ENCODE measurements at places on chromosomes 16 and 17. TPM values are rescaled to one million over a fixed set of nuclear protein-coding genes. Genes with fewer than 3 reads are reported as not detected.
A peak's percentile ranks its signal among the peaks of the same experiment; 100 is the strongest.

DNA sequence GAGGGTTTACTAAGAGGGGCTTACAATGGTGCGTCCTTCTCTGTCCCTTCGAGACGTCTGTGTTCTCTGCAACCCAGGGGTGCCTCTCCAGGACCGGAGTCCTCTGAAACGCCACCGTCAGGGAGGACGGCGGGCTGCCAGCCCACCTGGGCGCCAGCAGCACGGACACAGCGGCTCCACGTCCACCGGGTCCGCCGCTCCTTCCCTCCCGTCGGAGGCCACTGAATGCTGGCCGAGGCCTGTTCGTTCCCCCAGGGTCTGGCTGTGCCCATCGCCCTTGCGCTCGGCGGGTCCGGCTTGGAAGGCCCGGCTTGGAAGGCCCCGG, 403 bp downstream of the TEPSIN start:
- no peak for DNase-seq

DNA sequence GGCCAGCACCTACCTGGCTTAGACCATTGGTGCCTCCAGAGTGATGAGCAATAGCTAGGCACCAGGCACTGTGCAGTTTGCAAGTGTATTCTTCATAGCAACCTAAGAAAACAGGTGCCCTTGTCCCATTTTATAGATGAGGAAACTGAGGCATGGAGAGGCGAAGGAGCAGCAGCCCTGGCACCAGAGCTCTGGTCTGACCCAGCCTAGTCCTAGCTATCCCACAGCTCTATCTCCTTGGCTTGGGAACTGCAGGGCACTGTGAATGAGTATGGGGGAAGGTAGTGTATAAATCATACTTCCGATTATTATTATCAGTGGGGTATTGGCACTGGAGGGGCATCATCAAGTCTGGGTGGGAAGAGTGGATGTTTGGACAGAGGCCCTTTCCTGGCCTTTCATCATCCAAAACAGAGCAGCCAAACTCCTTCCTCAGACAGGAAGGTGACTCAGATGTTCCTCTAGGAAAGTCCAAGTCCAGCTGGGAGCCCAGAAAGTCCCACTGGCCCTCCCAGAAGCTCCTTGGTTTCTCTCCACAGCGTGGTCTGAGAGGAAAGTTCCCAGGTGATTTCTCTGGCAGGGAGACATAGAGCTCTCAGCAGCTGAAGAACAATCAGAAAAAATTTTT, 32.0 kb upstream of the PLLP start:
- DNase-seq, result no peak

DNA sequence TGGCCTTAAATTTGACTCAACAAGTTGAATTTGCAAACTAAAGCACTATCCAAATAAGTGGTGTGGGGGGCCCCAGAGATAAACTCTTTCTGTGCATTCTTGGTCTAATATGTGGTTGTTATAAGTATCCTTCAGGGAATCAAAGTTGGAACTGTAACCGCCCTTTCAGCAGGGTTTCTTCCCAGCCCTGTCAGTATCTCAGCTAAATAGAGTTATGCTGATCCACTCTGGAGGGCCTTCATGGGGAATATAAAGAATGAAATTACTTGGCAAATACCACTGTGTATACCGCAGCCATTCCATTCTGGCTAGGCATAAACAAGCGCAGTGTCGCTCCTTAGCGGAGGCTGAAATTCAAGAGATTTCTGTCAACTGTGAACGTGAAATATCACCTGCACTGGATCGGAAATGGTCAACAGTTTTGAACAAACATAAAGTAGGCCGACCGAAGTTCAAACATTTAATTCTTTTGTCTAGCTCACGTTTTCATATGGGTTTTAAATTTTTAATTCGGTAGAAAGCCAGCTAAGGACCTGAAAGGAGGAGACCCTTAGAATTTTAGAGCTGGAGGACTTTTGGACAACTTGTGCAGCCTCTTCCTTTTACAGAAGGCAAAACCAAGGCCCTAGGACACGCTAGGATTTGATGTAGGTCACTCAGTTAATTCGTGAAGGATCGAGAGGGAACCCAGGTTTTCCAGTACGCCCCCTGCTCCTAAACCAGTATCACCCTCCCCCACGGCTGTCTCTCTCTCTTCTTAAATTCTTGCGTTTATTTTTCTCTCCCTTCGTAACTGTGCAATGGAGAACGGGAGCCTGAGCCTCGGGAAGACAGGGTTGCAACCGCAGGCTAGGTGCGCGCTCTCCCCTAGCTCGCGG, 74.7 kb downstream of the CHD9 start:
- DNase-seq, result no peak

GRCh38 chr16:57188711-57189002, 2.5 kb downstream of the RSPRY1 start:
- DNase-seq, result no peak

GRCh38 chr16:49635591-49636581, 220.0 kb downstream of the ZNF423 start:
- no peak for DNase-seq

DNA sequence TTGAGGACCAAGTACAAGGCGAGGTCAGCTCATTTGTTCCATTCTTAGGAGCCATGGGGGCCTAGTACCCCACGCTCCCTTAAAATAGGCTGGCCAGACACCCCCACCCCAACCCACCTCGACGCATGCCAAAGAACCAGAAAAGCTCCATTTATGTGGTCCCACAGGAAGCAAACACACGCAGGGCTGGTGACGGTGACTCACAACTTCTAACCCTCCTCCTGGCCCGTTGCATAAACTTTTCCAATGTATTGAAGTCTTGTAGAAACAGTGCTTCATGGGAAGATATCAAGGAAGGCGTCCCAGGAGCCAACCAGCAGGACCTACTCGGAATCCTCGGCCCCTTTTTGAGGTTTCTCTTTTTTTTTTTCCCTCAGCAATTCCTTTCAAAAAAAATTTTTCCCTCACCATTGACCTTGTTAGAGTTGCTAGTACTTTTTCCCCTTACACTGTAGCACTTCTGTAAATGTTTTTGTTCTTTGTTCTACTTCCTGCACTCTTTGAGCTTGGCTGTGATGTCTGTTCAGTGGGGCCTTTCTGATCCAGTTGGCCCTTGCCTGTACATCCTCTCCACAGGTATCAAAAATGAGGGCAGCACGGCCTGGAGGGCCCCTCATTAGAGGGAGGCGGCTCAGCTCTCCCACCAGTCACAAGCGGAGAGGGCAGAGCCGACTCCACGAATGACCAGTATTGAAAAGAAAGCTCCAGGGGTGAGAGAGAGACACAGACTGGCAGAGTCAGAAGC, 208.3 kb downstream of the RGS9 start:
- no peak for DNase-seq

GRCh38 chr17:77814091-77814772, 144.3 kb upstream of the TNRC6C start:
- DNase-seq, result no peak

- no peak for DNase-seq
Observed at GRCh38 chr17:36640836-36641235, 39.5 kb downstream of the MRM1 start.

DNA sequence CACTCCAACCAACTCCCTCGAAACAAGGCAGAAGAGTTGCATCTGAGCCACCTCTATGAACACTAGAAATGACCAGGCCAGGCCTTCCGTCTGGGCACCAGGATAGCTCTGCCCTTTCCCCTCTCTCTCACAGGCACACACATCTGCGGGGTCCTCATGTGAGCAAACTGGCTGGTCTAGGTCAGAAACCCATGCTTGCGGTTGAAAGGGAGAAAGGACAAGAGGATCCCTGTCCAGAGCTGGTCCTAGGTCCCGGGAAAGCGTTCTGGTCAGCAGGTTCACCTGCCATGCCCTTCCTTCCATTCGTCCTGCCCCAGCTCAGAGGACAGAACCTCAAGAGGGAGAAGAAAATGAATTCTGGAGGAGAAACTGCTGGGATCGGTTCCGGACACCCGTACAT, 2.7 kb downstream of the MNT start:
- DNase-seq, result no peak

DNA sequence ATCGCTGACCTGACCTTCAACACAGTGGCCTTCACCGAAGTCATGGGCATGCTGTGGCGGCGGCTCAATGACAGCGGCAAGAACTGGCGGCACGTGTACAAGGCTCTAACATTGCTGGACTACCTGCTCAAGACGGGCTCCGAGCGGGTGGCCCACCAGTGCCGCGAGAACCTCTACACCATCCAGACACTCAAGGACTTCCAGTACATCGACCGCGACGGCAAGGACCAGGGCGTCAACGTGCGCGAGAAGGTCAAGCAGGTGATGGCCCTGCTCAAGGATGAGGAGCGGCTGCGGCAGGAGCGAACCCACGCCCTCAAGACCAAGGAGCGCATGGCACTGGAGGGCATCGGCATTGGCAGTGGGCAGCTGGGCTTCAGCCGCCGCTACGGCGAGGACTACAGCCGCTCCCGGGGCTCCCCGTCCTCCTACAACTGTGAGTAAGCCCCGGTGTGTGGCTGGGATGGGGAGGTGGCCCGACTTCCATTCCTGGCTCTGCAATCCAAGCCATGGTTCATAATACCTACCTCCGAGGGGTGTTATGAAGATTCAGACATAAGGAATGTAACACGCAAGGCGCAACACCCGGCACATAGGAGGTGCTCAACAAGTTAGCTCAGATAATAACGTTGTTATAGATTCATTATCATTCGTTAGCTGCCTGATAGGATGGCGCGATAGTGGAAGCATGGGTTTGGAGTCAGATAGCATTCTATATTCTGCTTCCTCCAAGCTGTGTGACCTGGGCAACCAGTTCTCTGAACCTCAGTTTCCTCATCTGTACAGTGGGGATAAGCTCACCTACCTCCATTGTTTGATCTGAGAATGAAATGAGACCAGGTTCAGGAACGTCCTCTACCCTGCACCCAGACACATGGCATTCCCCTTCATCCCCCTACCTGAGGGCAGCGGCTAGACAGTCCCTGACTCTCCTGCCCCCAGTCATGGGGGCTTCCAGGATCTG, 4.4 kb downstream of the EPN3 start:
- DNase-seq, result no peak

- no peak for DNase-seq
Observed at GRCh38 chr17:58382108-58382871, 30.3 kb upstream of the SUPT4H1 start.

DNA sequence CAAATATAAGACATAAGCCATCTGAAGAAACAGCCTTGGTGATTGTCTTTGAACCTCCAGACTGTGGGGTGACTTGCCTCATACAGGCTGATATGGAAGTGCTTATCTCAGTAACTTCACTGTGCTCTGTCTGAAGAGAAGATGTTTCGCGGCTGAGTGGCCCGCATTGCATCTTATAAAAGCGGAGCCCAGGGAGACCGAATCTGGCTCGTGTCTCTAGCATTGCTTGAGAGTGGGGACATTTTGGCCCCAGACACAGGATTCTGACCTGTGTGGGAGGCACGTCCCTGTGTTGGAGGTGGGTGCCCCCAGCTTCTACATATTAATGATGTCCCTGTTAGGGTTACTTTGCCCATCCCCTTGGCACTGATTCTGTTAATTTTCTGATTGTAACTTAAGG, 66.4 kb downstream of the METRNL start:
- DNase-seq, result no peak

DNA sequence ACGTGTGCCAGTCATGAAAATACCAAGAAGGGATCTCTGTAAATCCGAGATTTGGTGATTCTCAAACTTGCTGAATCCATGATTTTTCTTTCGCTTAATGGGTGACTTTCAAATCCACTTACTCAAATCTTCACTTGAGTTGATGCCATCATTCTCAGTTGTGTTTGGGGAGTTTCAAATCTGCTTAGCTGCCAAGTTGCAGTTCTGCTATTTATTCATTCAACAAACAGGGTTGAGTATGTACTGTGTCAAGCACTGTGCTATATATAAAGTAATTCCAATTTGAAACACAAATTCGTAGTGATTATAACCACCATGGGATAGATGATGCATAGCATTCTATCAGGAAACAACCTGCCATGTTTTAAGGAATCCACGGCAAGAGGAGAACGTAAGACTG, 394.3 kb downstream of the CDH13 start:
- DNase-seq, result no peak

DNA sequence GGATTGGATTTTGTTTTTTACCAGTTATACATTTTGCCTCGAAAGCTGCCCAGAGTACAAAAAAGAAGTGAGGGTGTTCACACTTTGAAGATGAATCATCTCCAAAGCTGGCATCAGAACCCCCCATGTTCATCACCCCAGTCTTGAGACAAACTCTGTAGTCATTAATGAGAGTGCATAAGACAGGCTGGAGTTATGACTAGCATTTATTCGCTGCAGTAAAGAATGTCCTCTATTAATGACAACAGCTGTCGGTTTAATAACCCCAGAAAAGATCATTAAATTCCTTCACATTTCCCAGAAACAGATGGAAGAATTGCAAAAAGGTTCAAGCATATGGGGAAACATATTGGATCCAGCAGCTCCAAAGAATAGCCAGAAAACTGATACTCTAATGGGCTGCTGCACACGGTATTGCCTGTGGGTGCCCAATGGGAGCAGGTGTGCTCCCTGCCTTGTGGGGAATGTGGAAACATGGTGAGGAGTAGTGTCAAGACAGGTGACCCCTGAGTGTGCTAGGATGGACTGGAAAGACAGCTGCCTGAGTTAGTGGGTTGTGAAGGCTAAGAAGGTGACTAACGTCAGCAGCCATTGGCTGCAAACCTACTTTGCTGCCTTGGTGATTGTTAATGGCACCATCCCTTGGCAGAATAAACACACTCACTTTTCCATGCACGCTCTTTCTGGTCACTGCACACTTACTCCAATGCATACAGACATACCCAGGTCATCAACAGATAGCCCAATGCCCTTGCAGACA, 81.9 kb downstream of the AIPL1 start:
- DNase-seq, result no peak

DNA sequence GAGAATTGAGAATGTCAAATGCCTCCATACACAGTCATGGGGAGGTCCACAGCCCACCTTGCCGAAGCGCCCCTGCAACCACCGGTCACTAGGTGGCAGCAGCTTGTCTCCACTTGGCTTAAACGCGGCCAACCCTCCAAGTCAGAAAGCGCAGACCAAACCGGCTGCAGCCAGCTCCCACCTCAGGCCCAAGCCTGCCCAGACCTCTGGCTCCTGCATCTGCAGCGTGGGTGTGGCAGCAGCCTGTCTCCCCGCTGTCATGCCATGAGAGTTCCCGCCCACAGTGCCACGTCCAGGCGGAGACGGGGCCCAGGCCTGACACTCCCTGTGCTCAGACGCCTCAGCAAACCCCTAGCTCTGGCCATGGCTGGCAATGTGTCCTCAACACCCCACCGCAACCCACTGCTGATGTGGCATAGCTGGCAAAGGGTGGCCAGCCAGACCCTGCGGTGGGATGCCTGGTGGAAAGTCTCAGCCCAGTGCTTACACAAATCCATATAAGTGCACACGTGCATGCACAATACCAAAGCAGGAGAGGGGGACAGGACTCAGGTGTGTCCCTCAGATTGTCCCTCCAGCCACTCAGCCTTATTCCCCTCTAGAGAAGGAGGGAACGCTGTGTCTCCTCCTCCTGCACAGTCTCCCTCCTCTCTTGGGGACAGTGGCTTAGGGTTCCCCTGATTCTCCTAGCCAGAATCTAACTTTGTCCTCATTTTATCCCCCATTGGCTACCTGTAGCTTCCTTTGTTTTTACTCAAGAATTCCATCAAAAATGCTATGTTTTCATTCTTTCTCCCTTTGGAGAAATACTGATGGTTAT, 10.9 kb downstream of the COPZ2 start:
- peak; percentile 63 for DNase-seq

GRCh38 chr16:48180868-48181480, 25.2 kb upstream of the ABCC12 start:
- no peak for DNase-seq

Gene MAPK8IP3
- 84.4 TPM for total RNA-seq

Gene SULT1A2
- 0.12 TPM for total RNA-seq

Gene CD300E
- not detected for total RNA-seq

Gene JPH3
- total RNA-seq, result not detected

Gene GPRC5B
- not detected for total RNA-seq

Gene KCNJ18
- total RNA-seq, result not detected

Gene GAST
- total RNA-seq, result not detected

Gene EME2
- total RNA-seq, result 31.0 TPM
